ENCODE measurements at places on chromosomes 13 and 19. TPM values are rescaled to one million over a fixed set of nuclear protein-coding genes. Genes with fewer than 3 reads are reported as not detected.

The RFPL4AL1 gene
- total RNA-seq = not detected

The MCEMP1 gene
- 2.4 TPM for total RNA-seq

The FREM2 gene
- total RNA-seq = 0.33 TPM

The PHF11 gene
- 52.1 TPM for total RNA-seq

The PDX1 gene
- not detected for total RNA-seq

The ZNF615 gene
- total RNA-seq = 27.2 TPM

The TEX101 gene
- not detected for total RNA-seq

The IL17D gene
- 6.7 TPM for total RNA-seq

The MRPS31 gene
- total RNA-seq = 15.8 TPM

The CERS4 gene
- 26.4 TPM for total RNA-seq

The ZNF610 gene
- 7.0 TPM for total RNA-seq

The VPS36 gene
- 44.0 TPM for total RNA-seq

The ZNF626 gene
- 40.0 TPM for total RNA-seq

The DACH1 gene
- total RNA-seq = 11.5 TPM

The SDHAF1 gene
- 58.8 TPM for total RNA-seq

The LILRB5 gene
- total RNA-seq = 2.0 TPM

The NCR1 gene
- not detected for total RNA-seq

The LGI4 gene
- 5.3 TPM for total RNA-seq

The SMAD9 gene
- total RNA-seq = 5.9 TPM

The CLC gene
- total RNA-seq = not detected

The PTGIR gene
- total RNA-seq = 6.9 TPM

The USHBP1 gene
- 7.0 TPM for total RNA-seq

The MIA gene
- total RNA-seq = 5.6 TPM

The OR7D4 gene
- total RNA-seq = not detected

The ZNF784 gene
- 2.6 TPM for total RNA-seq

The KIR2DL3 gene
- total RNA-seq = not detected

Data from breast epithelium (tissue), 4 donors.